ENCODE measurements at places on chromosomes 12 and 14.
A peak's percentile ranks its signal among the peaks of the same experiment; 100 is the strongest.

- no peak for DNase-seq
These were observed 413.4 kb upstream of the USP15 start for GRCh38 chr12:61846765-61847164.

- no peak for DNase-seq
These were observed 118.9 kb downstream of the NPAS3 start for GRCh38 chr14:33057585-33057984.

DNA sequence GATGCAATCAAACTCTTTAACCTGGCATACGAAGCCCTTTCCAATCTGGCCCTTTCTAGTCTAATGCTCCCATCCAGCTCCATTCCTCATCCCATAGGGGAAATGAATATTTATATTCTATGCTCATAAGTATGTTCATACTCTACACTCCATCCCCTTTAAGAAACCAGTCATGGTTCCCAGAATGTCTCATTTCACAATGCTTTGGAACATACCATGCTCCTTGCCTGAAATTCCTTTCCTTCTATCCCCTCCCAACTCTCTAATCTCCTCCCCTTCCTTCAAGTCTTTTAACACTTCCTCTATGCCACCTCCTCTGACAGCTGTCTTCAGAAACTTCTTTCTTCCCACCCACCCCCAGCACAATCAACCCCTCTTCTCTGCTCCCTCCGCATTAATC is 207.0 kb upstream of the CAND1 start:
- DNase-seq, result no peak

DNA sequence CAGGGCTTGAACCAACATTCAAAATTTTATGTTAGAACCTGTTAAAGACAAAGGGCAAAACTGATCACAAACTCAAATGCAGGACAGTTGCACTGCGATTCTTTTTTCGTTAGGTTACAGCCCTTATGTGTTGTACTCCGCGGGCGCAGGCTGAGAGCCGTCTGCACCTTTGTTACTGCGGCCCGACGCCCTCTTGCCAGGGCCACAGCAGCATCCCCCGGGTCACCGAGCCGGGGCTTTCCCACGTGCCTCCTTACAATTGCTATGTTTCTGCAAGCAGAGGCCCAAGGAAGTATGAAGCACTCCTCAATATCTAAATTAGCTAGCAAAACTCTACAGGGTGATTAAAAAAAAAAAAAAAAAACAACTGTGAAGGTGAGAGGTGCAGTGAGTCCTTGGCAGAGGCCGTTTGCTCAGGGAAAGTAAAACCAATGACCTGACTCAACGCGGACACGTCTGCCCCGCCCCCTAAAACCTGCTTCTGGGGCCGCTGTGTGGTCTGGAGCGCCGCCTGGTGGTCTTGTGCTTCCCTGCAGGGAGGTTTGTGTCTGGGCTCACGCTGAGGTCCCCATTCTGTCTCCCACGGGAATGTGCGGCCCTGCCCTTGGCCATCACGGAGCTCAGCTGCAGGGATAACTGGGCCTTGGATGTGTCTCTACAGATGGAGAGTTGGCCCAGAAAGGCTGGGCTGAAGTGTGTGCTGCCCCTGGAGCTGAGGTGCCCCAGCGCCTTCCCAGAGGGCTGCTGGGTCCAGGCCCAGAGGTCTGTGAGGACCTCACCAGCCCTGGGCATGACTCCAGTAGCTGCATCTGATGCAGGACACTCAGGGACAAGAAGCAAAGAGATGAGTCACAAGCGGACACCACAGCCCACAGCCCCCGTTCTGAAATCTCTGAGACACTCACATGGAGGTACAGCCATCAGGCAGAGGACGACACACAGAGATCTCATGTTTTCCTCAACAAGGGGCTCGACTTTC is 418.5 kb downstream of the TMEM121 start:
- peak; percentile 73 for DNase-seq

- DNase-seq, result no peak
These were observed 97.6 kb upstream of the SCAF11 start for GRCh38 chr12:46087916-46088439.

DNA sequence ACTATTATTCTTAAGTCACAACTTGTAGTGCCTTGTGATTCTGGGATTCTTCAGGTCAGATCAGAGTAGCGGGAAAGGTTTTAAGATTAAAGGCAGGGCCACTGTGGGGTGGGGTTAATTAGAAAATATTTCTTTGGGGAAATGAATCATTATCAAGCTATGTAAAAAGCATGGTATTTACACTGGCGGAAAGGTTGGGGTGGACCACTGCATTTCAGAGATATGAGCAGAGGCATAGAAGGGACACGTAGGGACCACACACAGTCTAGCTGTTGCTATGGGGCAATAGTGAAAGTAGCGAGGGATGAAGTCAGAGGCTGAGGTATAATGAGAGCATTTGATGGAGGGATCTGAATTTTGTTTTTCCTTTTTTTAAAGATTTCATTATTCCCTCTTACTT is 31.7 kb upstream of the KCNH3 start:
- no peak for DNase-seq

DNA sequence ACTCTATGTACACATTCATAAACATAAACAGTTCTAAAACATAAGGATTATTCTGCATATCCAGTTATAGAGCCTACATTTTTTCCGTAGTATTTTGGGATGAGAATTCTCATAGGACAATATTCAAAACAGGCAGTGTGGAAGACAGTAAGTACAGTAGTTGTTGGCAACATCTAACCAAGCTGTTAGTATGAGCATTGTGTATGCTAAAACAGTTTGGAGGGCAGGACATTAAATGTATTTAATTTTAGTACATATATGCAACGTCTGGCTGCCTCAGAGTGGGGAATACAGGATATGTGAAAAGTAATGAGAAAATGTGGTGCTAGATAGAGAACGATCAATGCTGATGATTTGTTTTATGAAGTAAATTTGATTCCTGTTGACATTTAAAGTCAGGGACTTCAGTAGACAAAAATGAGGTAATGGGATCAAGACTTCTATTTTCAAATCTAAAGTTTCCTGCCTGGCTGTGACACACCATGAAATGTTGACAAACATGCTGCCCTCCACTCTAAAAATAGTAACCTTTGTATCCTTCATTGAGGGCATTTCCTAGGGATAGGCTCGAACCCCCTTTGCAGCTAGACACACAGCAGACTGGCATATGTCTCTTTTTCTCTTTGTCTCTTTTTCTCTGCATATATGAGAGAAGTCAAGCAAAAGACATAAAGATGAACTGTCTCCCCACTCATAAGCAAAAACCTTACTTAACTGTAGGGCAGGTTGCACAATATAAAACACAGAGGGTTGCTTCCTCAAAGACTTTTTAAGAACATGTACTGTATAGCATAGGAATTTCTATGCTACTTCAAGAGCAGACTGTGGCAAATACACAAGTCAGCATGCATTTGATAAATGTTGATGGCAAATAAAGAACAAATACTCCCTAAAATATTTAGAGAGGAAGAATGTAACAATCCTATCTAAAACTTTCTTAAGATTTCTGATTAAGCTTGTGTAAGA is 75.5 kb upstream of the GTF2A1 start:
- DNase-seq, result no peak

GRCh38 chr14:61335049-61335448 is 13.7 kb downstream of the PRKCH start:
- DNase-seq, result no peak

GRCh38 chr12:119835068-119835467 is 42.1 kb downstream of the CIT start:
- DNase-seq, result no peak

- peak; percentile 48 for DNase-seq
These were observed 2.1 kb downstream of the DDN start for GRCh38 chr12:48996794-48997718.

DNA sequence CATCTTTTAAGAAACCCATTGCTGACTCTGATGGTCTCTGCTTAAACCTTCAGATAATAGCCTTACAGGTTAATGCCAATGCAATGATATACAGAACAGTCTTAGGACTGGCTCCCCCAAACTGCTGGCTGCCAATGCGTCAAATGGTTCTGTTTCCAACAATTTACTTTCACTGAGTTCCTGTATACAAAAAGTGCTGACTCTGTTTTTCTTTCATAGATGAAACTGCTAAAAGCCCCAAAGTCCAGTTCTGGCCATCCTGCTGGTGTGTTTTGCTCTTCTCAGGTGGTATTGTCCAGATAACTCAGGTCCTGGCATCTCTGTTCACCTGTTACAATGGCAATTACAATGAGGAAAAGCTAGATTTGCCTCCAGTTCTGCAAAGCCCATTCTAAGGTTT is 326.9 kb downstream of the GRIN2B start:
- DNase-seq, result no peak

GRCh38 chr12:92107621-92108131 is 38.0 kb downstream of the BTG1 start:
- DNase-seq, result no peak

DNA sequence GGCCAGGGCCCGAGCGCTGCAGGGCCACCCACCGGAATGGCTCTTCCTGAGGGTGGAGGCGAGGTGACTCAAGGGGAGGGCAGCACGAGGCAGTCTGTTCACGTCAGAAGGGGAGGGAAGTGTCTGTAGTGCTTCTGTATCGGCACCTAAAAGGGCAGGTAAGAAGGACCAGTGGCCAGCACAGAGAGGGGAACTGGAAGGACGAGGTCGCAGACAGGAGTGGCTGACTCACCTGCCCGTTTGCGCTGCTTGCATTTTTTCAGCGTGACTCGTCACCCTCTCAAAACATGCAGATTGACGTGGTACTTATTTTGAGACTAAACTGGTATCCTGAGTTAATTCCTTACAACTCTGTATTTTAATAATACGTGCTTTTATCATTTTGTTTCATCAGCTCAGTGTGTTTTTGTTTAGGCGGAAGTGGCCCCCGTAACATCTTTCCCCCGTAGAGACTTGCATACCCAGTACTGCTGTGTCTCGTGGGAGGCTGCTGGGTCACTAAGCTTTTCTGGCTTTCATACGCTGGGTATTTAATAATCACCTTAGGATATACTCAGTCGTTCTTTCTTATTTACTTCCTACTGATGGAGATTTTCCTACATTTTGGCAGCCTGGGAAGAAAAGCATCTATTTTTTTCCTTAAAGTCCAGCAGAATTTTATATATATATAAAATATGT is 26.4 kb downstream of the SFSWAP start:
- no peak for DNase-seq

DNA sequence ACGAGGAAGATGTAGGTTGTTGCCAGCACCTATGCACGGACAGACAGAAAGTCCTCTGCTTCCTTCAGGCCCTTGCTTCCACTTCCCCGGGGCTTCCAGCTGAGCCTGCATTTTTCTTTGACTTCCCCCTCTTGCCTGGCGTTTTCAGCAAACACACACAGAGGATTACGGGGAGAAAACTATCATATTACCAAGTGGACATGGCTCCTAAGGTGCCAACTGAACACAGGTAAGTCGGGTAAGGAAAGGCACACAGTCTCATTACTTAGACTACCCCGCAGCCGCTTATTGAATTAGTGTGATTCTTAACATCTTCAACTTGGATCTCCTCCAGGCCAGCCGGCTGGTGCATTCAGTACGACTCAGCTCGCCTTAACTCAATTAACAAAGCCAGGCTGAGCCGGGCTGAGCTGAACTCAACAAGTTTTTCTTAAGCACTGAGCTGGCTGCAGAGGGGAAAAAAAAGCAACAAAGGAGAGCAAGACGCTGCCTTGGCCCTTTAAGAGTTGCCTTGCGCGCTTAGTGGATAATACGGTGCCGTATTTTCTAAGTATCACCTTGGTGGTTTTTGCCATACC is 19.2 kb upstream of the MAP1LC3B2 start:
- no peak for DNase-seq

DNA sequence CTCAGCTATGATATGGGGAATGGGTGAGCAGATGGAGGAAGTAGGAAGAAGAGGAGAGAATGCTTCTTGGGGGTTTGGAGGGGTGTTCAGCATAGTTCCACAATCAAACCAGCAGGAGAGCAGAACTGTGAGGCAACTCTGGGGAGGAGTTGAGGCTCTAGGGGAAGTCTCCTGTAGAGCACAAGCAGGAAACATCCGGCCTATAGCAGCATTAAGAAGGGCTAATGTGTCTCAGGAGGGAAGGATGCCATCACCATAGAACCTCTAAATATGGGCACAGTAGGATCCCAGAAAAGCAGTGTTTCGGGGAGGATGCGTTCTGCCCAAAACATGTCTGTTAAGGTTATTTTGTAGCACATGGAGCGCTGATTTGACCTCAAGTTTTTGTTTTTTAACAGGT is 8.4 kb upstream of the SALL2 start:
- DNase-seq, result no peak

DNA sequence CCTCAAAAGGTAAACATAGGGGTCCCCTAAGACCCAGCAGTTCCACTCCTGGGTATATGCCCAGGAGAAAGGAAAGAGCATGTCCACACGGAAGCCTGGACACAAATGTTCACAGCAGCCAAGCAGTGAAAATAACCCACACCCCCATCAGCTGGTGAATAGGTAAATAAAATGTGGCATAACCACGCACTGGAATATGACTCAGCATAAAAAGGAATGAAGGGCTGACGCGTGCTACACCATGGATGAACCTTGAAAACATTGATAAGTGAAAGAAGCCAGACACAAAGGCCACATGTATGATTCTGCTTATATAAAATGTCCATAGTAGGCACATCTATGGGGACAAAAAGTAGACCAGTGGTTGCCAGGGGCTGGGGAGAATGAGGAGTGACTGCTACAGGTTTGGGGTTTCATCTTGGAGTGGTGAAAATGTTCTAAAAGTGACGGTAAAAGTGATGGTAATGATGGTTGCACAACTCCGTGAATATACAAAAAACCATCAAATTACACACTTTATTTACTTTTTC is 3.8 kb upstream of the SCARB1 start:
- DNase-seq, result no peak
